ENCODE measurements at places on chromosomes 3 and 15.

DNA sequence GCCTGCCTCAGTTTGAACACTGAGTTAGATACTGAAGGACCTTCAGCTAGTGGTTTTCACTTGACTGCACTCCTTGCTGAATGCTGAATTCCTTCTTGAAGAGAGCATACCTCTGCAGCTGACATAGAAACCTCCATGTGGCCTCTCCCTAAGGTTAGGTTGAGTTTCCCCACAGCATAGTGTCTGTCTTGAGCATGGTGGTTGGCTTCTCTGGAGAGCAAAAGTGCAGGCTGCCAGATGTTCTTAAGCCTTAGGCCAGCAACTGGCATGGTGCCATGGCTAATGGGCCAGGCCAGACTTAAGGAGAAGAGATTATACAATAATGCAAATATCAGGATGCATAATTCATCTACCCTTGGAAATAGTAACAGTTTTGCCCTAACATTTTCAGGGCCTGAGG lies 545.6 kb upstream of the ZNF385D start:
- no peak for DNase-seq

DNA sequence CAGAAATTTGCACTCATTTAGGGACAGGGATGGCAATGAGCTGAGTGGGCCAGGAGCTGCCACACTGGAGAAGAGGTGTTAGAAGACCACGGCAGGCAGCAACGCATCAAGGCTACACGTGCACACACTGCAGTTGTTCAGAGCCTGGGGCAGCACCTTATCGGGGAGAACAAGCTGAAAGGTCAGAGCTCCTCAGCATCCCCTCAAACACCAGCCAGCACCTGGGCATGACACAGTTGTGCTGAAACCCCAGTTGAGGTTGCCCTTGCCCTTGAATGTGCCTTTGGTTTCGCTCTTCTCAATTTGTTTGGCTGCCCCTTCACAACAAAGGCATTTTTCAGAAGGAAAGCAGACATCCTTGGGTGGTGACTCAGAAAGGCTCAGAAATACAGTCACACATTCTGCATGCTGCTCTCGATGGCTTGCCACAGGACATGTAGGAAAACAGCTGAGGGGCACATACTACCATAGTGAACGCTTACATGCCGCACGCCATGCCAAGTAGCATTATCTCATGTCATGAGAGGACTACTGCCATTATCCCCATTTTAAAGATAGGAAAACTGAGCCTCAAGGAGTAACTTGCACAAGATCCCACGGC lies 57.6 kb downstream of the ST8SIA2 start:
- DNase-seq = no peak

GRCh38 chr3:45088543-45089358 lies 57.4 kb downstream of the CDCP1 start:
- DNase-seq = no peak

DNA sequence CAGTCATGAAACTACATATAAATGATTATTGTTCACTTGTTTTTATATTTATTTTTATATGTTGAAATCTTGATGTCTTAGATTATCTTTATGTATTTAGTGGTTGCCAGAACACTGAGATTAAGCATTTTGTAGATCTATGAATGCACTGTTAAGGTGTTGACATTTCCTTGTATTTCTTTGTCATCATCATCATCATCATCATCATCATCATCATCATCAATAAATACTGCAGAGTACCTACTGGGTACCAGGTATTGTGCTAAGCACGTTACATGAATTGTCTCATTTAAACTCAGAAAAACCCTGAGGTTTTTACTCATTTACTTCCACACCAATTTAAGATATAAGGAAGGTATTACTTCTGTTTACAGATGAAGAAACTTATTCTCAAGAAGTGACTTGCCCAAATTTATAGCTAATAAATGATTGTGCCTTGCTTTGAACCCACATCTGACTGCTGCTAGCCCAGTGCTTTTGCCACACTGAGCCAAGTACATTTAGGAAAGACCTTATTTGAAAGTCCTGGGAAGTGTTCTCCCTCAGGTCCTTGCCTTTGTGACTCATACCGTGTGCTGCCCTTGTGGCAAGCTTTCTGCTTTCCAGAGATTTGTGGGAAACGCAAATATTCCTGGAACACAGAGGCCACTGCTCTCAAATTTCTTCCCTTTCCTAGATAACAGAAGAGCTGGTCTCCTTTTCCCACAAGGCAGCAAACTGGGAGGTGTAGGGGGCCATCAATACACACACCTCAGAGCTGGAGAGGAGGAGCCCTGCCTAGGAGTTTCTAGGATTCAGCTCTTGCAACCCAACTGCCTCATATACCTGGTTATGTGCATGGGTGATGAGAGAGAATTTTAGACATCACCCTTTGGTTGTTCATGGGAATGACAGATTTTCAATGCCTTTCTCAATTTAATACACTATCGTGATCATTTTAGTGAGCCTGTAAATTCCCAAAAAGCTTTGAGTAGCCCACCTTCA lies 115.4 kb upstream of the C15orf61 start:
- DNase-seq = no peak

- no peak for DNase-seq
Observed at GRCh38 chr15:70503798-70504298, 259.5 kb downstream of the UACA start.

DNA sequence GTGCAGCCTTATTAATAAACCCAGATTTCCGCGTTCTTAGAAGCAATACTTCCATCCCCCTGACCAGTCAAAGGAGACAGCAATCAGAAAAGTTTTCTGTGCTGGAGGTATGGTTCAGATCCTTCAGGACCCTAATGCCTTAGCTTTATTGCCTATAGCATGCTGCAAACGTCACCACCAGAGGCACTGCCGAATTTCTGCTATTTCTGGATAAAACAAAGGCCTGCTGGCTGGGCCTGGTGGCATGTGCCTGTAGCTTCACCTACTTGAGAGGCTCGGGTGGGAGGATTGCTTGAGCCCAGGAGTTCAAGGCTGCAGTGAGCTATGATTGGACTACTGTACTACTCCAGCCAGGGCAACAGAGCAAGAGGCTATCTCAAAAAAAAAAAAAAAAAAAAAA lies 407.2 kb downstream of the FOXP1 start:
- no peak for DNase-seq

GRCh38 chr3:14177580-14178246 lies 688 bp downstream of the XPC start:
- no peak for DNase-seq

- no peak for DNase-seq
Observed at GRCh38 chr3:38565339-38566214, 69.4 kb downstream of the EXOG start.

DNA sequence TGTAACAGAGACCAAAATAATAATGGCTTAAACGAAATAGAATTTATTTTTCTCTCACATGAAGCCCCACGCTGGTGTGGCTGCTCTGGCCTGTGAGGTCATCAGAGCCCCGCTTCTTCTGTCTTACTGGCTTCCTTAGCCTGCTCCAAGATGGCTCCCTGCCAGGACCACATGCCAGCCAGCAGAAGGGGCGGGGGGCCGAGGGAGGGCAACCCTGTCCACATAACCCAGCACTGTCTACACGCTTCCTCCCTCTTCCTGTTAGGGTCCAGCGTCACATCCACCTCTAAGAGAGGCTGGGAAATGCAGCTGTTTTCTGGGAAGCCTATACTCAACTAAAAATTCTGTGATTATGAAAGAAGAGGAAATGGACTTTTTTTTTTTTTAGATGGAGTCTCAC lies 107.9 kb upstream of the DLG1 start:
- no peak for DNase-seq

DNA sequence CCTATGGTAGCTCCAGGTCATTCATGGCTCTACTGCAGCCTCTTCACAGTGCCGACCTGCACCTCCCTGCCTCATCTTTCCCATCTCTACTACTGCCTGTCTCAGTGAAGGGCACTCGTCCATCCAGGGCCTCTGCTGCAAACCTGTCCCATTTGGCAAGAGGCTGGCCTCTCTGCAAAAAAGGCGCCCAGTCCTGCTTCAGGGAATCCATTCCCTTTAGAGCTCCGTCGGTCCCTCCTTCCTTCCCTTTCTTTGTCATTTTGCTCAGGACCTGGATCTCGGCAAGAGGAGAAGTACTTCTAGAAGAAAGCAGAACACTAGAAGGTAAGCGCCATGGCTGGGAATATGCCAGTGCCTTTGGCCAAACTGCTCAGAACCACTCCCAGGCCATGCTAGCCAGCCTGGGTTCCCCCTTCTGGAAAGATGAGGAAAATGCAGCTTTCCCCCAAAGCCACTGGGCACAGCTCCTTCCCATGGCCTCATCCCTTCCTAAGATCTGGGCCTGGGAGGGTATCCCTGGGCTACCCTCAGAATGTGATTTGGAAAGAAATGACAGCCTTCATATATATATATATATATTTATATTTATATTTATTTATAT lies 6.4 kb upstream of the ISL2 start:
- DNase-seq = no peak

DNA sequence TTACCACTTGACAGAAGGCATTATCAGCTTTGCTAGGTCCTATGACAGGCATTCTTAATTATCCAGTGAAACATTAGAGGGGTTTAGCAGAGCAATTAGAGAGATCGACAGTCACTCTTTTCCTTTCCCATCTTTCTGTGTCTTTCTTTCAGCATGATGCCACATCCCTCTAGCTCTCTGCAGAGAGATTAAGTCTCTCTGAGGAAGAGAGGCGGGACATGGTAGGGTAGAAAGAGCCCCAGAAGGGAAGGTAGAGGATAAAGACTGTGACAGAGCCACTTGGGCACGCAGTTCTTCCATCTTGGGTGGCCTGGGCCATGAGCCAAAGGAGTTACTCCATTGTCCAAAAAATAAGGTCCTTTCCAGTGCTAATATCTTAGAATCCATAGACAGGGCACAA lies 55.8 kb downstream of the HHLA2 start:
- DNase-seq = no peak

DNA sequence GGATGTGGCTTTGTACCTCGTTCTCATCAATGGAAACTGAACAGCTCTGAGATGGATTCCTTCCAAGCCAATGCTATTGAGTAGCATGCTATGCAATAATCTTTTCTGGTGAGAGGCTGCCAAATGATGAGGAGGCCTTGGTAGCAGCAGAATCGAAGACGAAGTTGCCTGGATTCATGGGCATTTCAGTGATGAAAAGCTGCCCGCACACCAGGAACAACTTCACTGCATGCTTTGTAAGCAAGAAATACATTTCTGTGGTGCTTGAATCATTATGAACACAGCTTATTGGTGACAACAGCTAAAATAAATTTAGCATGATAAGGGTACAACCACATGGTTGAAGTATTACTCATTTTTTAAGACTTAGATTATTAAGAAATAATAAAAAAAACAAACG lies 246.8 kb upstream of the ROBO1 start:
- DNase-seq = no peak

GRCh38 chr15:79943820-79944219 lies 27.2 kb downstream of the BCL2A1 start:
- no peak for DNase-seq

GRCh38 chr15:60479361-60480110 lies 594 bp upstream of the ICE2 start:
- no peak for DNase-seq

GRCh38 chr15:70212963-70213315 lies 115.2 kb upstream of the TLE3 start:
- no peak for DNase-seq

DNA sequence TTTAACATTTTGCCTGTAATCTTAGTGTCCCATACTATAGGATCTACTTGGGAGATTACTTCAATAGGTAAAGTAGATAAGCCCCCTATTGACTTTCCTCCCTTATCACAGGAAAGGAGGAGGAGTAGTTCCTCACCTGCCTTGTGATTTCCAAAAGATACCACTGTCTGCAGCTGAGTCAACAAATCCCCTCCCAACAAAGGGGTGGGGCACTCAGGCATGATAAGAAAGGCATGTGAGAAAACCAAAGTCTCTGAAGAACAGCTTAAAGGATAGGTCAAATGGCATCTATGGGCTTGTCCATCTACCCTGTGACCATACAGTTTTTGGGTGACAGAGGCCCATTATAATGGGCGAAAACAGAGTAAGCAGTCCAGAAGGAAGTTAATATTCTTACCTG lies 71.3 kb upstream of the WNT7A start:
- DNase-seq = no peak

- DNase-seq = peak; percentile 81
Observed at GRCh38 chr15:38564557-38565286, at the start of gene RASGRP1. RASGRP1 (minus strand) TSS chr15:38564814; CDS start chr15:38564628, 186 bp downstream.

- DNase-seq = no peak
Observed at GRCh38 chr3:78139166-78139565, 1099.3 kb downstream of the ROBO2 start.

DNA sequence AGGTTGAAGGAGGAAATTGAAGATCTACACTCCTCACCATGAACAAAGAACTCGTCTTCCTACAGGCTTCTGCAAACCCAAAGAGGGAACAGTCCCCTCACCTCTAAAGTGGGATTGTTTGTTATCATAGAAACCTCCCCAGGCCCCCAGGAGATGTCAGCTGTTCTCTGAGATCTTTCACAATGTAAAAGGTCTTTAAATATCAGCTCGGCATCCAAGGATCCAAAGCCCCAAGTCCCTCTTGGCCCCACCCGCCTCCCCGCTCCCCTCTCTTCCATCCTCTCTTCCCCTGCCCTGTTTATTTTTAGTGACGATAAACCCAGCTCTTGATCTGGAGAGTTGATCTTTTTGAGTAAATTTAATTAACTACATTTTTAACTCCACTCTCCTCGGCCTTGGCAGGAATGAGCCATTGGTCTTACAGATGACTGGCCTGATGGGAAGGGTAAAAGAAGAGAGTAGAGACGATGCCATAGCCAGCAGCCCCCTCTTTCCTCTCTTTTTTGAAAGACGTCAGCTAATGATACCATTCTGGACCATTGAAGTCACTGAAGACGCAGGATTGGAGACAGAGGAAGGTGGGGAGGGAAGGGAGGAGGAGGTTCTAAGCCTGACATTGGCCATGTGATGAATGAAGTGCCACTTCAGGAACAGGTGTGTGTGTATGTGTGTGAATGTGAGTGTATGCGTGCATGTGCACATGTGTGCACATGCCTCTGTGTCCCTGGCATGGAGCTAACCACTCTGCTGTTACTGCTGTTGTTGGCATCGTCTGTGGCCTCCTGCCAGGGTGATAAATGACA lies 521.8 kb downstream of the NTRK3 start:
- no peak for DNase-seq

DNA sequence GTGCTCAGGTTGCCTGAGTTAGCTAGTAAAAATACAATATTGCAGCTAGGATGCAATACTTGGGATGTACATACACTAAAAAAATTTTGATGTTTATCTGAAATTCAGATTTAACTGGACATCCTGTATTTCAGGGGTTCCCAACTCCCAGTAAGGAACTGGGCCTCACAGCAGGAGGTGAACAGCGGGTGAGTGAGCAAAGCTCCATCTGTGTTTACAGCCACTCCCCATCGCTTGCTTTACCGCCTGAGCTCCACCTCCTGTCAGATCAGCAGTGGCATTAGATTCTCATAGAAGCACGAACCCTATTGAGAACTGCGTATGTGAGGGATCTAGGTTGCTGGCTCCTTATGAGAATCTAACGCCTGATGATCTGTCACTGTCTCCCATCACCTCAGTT lies 285.1 kb upstream of the PROK2 start:
- DNase-seq = no peak

- no peak for DNase-seq
Observed at GRCh38 chr15:66721501-66721937, 19.5 kb downstream of the SMAD6 start.

DNA sequence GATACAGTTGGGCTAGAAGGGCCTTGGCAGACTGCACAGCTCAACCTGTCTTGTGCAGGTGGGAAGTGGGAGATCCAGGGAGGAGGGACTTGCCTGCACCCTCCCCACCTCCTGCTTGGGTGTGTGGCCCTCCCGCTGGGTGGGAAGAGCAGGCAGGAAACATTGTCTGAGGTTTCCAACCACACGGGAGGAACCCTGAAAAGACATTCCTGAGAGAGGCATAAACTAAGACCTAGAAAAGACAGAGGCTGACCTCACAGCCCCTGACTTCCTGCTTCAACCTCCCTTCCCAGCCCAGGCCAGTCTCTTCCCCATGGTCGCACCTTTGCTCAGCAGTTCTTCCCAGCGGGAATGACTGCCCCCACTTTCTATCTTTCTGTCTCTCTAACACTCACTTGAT lies 46.3 kb upstream of the INSYN1 start:
- no peak for DNase-seq
